ENCODE measurements at places on chromosomes 5 and 9. TPM values are rescaled to one million over a fixed set of nuclear protein-coding genes. Genes with fewer than 3 reads are reported as not detected.

DNA sequence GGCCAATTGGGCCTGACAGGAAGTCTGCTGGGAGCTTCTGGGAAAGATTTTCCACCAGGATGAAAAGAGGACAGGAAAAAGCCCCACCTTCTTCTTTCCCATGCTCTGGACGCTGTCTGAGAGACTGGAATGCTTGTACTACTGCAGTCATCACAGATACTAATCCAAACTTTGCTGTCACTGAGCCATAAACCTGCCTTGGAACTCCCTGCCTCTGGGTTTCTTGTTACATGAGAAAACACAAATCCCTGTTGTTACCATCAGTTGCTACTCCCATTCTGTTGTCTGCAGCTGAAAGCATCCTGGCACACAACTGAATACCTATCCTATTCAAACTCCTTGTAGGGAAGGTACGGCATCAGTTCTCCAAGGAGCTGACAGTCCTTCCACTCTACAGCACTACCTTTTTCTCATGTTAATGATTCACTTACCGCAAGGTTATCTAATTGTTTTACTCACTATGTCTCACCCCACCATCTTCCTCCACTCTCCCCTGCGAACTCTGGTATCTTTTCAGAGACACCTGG, 167.5 kb downstream of the CDK5RAP2 start:
- H3K4me1 ChIP-seq, result no peaks in the 10 kb centered on the region
- peaks cover 88% of the 10 kb centered on the region for H3K36me3 ChIP-seq
- no peaks in the 10 kb centered on the region for H3K27me3 ChIP-seq
- DNase-seq, result no peak

The KIF4B gene
- total RNA-seq, result not detected

The STPG3 gene
- not detected for total RNA-seq

GRCh38 chr5:179274321-179275315, 70.6 kb downstream of the ADAMTS2 start:
- H3K27me3 ChIP-seq, result no peaks in the 10 kb centered on the region
- no peak overlapping the region for H3K4me3 ChIP-seq

DNA sequence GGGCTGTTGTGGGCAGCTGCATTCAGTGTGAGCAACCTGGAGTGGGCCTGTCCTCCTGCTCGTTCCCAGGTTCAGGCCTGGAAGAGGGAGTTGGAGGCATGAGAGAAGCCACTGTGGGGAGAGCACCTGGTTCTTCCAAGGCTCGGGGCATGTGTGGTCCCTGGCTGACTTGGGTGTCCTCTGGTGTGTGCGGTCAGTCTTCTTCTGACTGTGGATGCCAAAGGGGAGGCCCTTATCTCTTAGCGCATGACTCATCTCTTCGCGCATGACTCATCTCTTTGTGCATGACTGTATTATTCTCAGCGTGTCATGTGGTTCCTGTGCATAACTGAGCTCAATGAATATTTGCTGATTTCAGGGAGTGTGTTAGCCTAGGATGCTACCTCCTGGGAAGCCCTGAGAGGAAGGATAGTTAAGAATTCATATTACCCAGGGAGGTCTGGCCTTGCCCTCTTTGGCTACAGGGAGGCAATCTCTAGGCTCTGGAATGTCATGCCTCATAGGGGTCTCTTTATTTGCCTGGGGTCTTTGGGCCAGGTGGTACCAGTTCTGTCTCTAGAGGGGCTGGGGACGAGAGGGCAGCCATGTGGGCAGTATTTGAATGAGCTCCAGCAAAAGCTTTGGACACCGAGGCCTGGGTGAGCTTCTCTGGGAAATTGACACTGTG, 188.7 kb downstream of the HSPA4 start:
- no peaks in the 10 kb centered on the region for H3K36me3 ChIP-seq
- H3K27ac ChIP-seq, result no peak overlapping the region
- DNase-seq, result no peak

- H3K27ac ChIP-seq, result no peak overlapping the region
- H3K36me3 ChIP-seq, result no peaks in the 10 kb centered on the region
- no peaks in the 10 kb centered on the region for H3K27me3 ChIP-seq
- no peak for DNase-seq
- no peaks in the 10 kb centered on the region for H3K4me1 ChIP-seq
Measured at GRCh38 chr9:36530224-36530623, 42.5 kb upstream of the MELK start.

The FCN2 gene
- not detected for total RNA-seq

GRCh38 chr9:88818495-88819201, 172.6 kb upstream of the S1PR3 start:
- no peak overlapping the region for H3K27ac ChIP-seq
- no peak overlapping the region for H3K4me3 ChIP-seq
- H3K4me1 ChIP-seq, result no peaks in the 10 kb centered on the region
- no peaks in the 10 kb centered on the region for H3K27me3 ChIP-seq
- DNase-seq, result no peak

DNA sequence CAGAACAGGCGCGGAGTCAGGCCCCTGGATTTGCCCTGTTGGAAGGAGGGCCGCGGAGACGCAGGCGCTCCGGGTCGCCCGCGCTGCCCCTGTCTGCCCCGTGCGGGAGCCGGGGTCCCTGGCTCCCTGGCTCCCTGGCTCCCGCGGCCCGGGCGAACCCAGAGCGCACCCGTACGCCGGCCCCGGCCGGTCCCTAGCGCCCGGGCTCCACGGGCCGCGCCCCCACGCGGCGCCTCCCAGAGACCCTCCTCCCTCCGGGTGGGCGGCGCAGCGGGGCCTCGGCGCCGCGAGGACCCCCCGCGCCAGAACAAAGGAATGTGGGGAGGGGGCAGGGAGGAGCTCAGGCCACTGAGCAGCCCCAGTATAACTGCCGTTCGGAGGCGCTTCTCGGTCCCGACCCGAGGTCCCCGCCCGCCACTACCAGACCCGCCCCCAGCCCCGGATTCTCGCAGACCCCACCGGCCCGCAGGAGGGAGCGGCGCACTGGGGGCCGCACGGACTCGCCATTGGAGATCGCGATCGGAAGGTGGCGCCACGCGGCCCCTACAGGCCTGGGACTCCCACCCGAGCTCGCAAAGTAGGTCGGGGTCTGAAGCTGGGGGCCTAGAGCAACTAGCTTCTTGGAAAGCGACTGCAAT, 2.4 kb downstream of the NFIL3 start:
- H3K36me3 ChIP-seq, result no peaks in the 10 kb centered on the region
- H3K27me3 ChIP-seq, result no peaks in the 10 kb centered on the region
- DNase-seq, result no peak
- peak overlapping the region; percentile 100 for H3K27ac ChIP-seq

DNA sequence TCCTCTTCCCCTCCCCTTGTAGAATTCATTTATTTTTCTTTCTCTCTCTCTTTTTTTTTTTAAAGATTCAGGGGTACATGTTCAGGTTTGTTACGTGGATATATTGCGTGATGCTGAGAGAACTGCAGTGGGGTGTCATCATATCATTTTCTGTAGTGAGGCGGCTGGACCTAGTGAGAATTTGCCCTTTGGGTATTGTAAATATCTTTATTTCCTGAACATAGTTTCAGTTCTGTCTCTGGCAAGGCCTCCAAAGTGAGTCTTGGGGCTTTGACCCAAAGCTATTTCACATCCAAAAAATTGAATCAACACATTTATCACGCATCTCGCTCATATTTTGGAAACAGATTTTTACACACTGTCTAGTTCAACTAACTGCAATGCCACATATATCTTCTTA, 25.4 kb upstream of the MYOT start:
- H3K27ac ChIP-seq, result no peak overlapping the region
- no peak for DNase-seq
- H3K4me1 ChIP-seq, result peaks cover 3% of the 10 kb centered on the region
- H3K27me3 ChIP-seq, result no peaks in the 10 kb centered on the region
- H3K4me3 ChIP-seq, result no peak overlapping the region

The PFN3 gene
- not detected for total RNA-seq

The KIF20A gene
- total RNA-seq, result 13.7 TPM

DNA sequence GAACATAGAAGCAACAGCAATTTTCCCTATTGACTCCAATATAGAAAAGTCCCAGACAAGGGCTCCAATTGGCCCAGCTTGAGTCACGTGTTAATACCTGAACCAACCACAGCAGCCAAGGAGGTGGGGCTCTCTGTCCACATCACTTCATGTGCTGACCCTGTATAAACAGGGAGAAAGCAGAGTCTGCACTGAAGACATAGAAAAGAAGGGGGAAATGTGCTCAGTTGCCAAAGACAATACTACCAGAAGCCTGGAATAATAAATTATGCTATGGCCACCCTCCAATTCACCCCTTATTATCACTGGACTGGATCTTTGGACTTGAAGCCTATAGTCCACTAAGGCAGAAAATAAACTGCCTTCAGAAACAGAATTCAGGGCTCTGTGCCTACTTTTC, 275.4 kb downstream of the EPB41L4A start:
- peaks cover 3% of the 10 kb centered on the region for H3K4me1 ChIP-seq
- no peak overlapping the region for H3K4me3 ChIP-seq
- no peak for DNase-seq
- no peaks in the 10 kb centered on the region for H3K27me3 ChIP-seq
- H3K27ac ChIP-seq, result no peak overlapping the region

DNA sequence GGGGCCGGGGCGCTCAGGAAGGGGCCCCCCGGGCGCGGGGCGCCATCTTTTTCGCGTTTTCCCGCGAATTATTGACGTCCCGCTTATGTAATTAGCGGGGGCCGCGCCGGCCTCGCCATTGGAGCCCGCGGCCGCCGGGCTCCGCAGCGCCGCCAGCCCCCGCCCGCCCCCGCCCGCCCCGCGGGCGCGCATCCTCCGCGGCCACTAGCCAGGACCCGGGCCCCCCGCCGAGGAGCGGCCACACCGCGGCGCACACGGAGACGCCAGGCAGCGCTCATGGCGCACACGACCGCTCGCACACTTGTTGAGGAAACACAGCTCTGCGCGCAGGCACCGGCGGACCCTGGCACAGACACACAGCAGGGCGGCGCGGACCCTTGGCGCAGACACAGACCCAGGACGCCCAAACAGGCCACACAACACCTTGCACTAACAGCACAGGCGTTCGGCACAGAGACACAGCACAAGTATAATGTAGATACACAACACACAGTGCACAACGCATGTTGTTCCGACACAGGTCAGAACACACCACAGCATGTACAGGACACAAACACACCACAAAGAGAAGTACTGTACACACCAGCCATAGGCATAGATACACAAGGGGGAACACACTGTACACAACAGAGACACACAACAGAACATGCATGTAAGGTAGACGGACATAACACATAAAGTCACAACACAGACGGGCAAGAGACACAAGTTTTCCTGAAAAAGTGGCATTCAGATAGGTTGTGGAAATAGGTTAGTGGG, 467 bp upstream of the PHF19 start:
- peaks cover 20% of the 10 kb centered on the region for H3K4me1 ChIP-seq
- H3K36me3 ChIP-seq, result no peaks in the 10 kb centered on the region
- peak overlapping the region; percentile 98 for H3K27ac ChIP-seq
- H3K4me3 ChIP-seq, result peak overlapping the region; percentile 74
- no peak for DNase-seq

The CSF2 gene
- total RNA-seq, result not detected

The SPATA31A6 gene
- not detected for total RNA-seq

GRCh38 chr5:1230551-1230950, 5.4 kb downstream of the SLC6A18 start:
- H3K27ac ChIP-seq, result no peak overlapping the region
- no peak for DNase-seq
- H3K4me1 ChIP-seq, result no peaks in the 10 kb centered on the region
- no peak overlapping the region for H3K4me3 ChIP-seq
- H3K36me3 ChIP-seq, result no peaks in the 10 kb centered on the region

DNA sequence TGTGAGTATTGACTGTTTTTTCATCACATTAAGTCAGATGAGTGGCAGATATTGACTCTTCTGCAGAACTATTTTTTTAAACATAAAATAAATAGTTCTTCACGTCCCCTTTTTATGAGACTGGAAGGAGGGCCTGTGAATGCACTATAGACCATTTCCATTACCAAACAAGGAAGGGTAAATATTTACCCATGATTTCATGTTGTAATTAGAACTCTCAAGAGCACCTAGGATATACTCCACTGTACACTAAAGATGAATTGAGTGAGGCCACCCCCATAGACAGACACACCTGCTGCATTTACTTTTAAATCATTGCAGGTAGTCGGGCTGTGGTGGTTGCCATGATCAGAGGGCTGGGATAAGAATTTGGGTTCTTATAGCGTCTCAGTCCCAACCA, 22.6 kb downstream of the SLC36A1 start:
- H3K27ac ChIP-seq, result no peak overlapping the region
- no peak for DNase-seq
- H3K4me1 ChIP-seq, result no peaks in the 10 kb centered on the region
- H3K4me3 ChIP-seq, result no peak overlapping the region
- H3K36me3 ChIP-seq, result peaks cover 95% of the 10 kb centered on the region
- no peaks in the 10 kb centered on the region for H3K27me3 ChIP-seq

DNA sequence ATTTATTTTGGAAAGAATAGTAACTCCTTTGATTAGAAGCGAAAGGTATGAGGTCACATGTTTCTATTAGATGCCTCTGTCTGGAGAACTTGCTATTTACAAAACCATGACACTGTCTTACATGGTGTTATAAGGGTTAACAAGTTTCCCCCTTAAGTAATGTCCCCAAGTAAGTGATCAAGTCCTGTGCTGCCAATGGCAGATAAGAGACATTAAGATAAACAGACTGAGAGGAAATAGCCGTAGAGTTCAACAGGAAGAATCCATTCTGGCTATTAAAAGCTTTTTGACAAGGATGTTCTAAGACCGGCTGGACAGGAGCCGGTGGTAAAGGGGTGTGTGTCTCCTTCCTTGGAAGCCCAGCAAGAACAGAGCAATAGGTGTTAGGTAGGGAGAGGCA, 257.5 kb downstream of the GADD45G start:
- no peaks in the 10 kb centered on the region for H3K4me1 ChIP-seq
- no peak overlapping the region for H3K4me3 ChIP-seq
- no peak for DNase-seq
- no peak overlapping the region for H3K27ac ChIP-seq
- no peaks in the 10 kb centered on the region for H3K36me3 ChIP-seq
- no peaks in the 10 kb centered on the region for H3K27me3 ChIP-seq
